ENCODE measurements at places on chromosomes 7 and 10.

GRCh38 chr7:146136357-146136875 lies 19.8 kb downstream of the CNTNAP2 start:
- no peak for DNase-seq

- no peak for DNase-seq
These were observed 78.7 kb downstream of the FRMPD2 start for GRCh38 chr10:48195803-48196202.

DNA sequence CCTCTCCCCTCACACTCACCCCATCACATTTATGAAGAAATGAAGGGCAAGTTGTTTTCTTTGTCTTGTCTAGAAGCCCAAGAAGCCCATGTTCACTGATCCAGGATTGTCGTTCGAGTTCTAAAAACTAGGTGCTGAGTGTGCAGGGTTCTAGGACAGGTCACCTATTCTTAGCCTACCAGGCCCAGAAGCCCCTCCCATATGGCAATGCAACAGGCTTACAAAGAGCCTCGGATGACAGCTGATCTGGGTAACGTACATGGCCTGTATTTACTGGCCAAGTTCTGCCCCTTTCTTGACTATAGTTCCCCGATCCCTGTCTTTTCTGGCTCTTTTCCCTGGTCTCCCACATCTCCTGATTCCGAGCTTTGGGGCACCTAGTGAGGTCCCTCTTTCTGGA lies 160.9 kb downstream of the FZD1 start:
- DNase-seq: no peak

GRCh38 chr7:146116521-146117222 lies at the start of gene CNTNAP2:
Gene CNTNAP2, plus strand, starts transcription at chr7:146116801. Its CDS starts 76 bp downstream, at chr7:146116877.
- DNase-seq: no peak

DNA sequence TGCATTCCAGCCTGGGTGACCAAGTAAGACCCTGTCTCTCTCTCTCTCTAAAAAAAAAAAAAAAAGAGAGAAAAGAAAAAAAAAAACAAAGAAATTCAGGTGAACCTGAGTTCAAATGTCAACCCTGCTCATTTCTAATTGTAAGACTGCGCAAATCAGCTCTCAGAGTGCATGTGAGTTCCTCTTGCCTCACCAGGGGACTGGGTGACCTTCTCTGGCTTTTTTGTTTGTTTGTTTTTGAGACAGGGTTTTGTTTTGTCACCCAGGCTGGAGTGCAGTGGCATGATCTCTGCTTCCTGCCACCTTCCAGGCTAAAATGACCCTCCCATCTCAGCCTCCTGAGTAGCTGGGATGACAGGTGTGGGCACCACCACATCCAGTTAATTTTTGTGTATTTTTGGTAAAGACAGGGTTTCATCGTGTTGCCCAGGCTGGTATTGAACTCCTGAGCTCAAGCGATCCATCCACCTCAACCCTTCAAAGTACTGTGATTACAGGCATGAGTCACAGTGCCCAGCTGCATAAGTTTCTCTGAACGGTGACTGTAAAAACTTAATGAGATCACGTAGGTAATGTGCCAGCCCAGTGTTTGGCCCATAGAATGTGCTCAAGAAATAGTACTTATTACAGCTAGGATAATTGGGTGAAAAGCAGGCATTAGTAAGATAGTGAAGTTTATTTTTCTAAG lies 45.3 kb upstream of the BAMBI start:
- no peak for DNase-seq

- DNase-seq: no peak
These were observed 243.6 kb downstream of the BICC1 start for GRCh38 chr10:58756130-58756719.

GRCh38 chr7:153399554-153399940 lies 640.0 kb downstream of the ACTR3B start:
- DNase-seq: no peak

DNA sequence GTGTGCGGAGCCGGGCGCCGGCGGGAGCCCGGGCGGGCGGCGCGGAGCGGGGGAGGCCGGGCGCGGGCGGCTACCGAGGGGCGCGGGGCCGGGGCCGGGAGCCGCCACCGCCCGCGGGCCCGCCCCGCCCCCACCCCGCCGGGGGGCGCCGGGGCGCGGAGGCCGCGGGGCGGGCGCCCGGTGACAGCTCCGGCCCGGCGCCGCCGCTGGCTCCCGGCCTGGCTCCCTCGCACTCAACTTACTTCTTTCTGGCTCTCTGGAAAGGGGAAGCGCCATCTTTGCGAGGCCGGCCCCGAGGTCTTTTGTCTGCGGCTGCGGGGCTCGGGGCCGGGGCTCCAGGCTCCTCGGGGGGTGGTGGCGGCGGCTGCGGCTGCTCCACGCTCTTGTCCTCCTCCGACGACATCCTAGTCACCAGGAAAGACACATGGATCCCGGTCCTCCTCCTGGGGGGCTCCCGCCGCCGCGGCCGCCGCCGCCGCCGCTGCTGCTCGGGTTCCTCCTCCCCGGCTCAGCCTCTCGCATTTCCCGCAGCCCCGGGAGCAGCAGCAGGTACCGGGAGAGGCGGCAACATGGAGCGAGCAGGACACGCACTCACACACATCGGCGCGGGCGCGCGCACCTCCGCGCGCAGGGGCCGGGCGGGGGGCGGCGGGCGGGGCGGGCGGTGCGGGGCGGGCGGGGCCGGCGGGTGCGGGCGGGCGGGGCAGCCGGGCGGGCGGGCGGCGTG lies at the start of gene KMT2C:
Gene KMT2C, minus strand, starts transcription at position 620 of the 727 bp plus-strand sequence. Its CDS starts 217 bp downstream, at position 403.
- DNase-seq: peak; percentile 25

DNA sequence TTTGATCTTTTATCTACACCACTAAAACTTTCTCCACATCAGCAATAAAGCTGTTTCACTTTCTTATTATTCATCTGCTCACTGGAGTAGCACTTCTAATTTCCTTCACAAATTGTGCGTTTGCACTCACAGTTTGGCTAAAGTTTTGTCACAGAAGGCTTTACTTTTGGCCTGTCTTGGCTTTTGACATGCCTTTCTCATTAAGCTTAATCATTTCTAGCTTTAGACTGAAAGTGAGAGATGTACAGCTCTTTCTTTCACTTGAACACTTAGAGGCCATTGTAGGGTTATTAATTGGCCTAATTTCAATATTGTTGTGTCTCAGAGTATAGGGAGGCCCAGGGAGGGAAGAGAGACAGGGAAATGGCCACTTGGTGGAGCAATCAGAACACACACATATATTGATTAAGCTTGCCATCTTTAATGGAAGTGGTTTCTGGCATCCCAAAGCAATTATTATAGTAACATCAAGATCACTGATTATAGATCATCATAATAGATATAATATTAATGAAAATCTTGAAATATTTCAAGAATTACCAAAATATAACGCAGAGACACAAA lies 512.5 kb downstream of the ETV1 start:
- no peak for DNase-seq

DNA sequence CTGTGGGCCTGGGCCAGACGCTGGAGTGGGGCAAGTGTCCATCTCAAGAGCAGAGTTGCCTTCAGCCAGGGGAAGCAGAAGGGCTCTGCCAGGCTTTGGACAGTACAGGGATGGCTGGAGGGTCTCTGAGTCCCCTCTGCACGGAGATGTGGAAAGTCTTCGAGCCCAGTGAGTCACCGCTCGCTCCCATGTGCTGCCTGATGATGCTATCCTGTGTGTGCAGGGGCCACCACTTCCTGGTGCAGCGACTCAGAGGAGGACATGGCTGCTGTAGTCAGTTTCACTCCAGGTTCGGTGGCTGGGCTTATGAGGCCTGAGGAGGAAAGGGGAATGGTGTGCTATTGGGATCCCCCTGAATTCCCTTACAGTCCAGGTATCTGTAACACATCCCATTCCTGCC lies 6.0 kb downstream of the ADCYAP1R1 start:
- no peak for DNase-seq

DNA sequence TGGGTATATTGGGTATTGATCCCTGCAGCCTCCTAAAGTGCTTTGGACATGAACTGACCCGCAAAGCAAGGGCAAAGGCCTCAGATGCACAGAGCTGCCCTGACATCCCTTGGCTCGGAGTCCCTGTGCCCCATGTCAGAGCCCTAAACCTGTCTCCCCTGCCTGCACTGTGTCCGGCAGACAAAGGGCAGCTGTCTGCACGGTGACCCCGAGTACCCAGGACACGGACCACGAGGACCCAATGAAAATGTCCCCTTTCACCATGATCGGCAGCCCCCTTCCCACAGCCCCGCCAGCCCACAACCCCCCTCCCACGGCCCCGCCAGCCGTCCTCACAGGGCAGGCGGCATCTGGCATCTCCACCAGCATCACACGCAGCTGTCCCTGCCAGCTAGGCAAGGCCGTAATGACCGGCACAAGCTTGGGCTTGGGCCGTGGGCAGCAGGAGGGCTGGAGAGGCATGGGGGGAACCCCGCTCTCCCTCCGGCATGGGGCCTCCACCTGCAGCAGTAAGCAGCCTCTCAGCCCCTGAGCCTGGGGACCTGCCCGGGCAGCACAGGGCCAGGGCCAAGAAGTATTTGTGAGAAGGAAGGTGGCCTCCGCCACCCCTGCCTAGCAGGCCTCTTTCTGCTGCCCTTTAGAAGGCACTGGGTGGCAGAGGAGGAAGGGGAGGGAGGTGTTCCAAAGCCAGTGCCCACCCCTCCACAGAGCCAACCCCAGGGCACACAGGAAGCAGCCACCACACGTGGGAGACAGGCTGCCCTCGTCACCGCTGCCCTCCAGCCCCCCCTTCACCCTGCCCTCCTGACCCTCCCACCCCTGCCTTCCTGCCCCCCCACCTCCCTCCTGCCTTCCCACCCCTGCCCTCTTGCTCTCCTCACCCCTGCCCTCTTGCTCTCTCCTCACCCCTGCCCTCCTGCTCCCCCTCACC lies 10.1 kb downstream of the NUDT1 start:
- DNase-seq: no peak

GRCh38 chr7:108331971-108332370 lies 124.3 kb downstream of the NRCAM start:
- DNase-seq: no peak

DNA sequence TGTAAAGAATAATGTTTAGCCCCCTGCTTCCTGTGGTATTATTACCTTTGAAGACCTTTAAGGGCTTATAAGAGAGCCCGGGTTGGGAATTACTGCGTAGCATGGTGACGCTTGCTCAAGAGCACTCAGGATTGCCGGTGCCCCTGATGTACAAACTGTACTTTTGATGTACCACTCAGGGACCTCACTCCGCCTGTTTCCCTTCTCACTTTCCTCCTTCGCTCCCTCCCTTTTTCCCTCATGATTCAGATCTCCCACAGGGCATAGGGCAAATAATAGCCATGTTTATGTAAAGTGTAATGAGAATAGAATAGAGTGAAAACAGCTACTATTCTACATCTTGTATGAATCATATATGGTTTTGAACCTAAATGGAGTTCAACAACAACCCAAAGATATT lies 77.8 kb upstream of the PDCD4 start:
- no peak for DNase-seq

DNA sequence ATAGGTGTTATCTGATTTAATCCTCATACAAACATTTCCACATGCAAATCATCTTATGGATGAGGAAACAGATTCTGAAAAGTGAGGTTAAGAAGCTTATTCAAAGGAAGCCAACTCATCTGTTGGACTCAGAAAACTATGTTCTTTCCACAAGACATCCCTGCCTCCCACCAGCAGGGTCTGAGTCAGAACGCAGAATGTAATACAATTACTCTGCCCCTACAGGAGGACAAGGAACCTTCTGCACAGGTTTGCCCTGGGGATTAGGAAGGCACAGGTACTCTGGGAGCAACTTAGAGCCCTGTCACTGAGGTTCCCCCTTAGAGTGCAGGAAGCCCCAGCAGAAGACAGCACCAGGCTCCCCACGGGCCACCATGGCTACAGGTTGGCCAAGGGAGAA lies 255.7 kb downstream of the TNS3 start:
- no peak for DNase-seq

DNA sequence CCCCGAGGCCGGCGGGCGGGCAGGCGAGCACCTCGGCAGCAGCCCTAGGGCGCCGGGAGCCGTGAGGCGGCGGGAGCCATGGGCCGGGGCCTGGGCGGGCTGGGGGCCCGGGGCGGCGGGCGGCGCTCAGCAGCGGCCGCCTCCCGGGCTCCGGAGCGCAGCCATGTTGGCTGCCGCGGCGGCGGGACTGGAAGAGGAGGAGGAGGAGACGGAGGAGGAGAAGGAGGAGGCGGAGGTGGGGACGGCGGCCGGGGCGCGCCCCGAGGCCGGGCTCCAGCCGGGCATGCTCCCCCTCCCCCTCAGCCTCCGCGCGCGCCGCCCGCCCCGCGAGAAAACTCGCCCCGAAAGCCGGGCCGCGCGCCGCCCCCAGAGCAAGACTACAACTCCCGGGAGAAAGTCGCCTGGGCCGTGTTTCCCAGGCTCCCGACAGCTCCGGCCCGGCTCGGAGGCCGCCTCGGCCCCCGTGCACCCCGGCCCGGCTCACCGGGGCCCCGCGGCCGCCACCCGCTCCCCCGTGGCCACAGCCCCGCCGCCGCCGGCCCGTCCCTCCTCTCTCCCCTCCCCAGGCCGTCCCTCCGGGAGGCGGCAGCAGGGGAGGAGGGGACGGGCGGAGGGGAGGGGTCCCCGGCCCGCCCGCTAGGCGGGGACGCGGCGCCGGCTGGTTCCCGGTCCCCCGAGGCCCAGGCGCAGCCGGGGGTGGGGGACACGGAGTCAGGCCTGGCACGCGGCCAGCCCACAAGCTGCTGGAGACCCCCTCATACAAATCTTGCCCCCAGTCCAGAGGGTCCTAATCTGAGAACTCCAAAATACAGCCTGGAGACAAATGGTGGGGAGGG lies at the start of gene DLG5:
Gene DLG5, minus strand, starts transcription at position 190 of the 836 bp plus-strand sequence. CDS start 235 bp downstream, outside the sequence.
- no peak for DNase-seq

DNA sequence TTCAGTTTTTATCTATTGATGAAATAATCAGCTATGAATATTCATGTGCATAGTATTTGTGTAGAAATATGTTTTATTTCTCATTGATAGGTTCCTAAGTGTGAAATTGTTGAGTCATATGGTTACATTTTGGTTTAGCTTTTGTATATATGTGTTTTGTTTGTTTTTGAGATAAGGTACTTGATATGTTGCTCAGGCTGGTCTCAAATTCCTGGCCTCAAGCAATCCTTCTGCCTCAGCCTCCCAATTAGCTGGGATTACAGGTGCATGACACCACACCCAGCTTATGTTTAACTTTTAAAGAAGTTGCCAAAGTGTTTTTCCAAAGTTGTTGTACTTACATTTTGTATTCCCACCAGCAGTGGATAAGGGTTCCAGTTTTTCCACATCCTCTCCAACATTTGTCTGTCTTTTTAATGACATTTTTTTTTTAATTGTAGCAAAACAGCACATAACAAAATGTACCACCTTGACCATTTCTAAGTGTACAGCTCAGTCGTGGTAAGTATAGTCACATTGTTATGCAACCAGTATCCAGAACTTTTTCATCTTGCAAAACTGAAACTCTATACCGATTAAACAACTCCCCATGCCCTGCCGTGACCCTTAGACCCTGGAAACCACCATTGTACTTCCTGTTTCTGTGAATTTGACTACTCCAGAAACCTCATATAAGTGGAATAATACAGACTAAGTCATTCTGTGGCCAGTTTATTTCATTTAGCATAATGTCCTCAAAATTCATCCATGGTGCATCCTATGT lies 12.6 kb upstream of the UBE2D1 start:
- DNase-seq: no peak

GRCh38 chr7:143406002-143406357 lies 2.7 kb downstream of the EPHA1 start:
- DNase-seq: no peak

Measured in T-helper 1 cell (primary cell).